ENCODE measurements at places on chromosomes 5 and 9. TPM values are rescaled to one million over a fixed set of nuclear protein-coding genes. Genes with fewer than 3 reads are reported as not detected.

ACOT12 gene
- 3.8 TPM for total RNA-seq

F12 gene
- 3.2 TPM for total RNA-seq

- DNase-seq: no peak
- H3K4me3 ChIP-seq: no peak overlapping the region
- no peaks in the 10 kb centered on the region for H3K27me3 ChIP-seq
- H3K4me1 ChIP-seq: no peaks in the 10 kb centered on the region
- H3K27ac ChIP-seq: no peak overlapping the region
Measured at GRCh38 chr5:16152601-16153568, 26.7 kb downstream of the MARCHF11 start.

DNA sequence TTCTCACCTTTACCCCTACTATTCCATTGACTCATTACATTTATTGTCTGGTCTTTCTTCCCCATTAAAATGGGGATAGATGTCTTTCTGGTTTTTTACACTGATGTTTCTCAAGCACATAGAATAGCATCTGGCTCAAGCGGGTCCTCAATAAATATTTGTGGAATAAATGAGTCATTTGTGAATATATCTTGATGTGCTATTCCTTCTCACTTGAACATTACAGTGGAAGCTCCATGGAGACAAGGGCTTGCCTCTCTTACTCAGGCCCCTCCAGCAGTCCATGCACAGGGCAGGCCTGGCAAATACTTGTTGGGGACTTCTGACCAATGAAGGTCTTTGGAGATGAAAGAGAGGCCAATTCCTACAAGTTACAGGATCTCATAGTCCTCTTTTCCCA lies 151.7 kb upstream of the TAS2R1 start:
- no peak overlapping the region for H3K4me3 ChIP-seq
- H3K27ac ChIP-seq: no peak overlapping the region
- no peaks in the 10 kb centered on the region for H3K36me3 ChIP-seq
- H3K4me1 ChIP-seq: no peaks in the 10 kb centered on the region

DNA sequence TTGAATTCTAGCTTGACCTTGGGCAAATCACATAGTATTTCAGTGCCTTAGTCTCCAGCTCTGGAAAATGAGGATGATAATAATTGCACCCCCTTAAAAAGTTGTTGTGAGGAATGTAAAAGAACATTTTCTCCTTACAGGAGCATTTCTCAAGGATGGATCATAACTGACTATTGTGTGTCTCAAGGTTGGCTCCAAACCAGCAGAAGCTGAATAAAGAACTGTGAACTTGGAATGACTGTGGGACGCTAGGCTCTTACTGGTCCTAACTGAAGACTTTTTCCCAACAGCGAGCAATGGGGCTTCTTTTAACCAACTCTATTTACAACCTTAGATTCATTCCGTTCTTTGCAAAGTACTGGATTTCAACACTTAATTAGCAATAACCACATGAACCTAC lies 26.2 kb upstream of the GLRX start:
- H3K27me3 ChIP-seq: no peaks in the 10 kb centered on the region
- no peak overlapping the region for H3K27ac ChIP-seq
- no peak for DNase-seq
- no peaks in the 10 kb centered on the region for H3K36me3 ChIP-seq
- H3K4me1 ChIP-seq: no peaks in the 10 kb centered on the region

DNA sequence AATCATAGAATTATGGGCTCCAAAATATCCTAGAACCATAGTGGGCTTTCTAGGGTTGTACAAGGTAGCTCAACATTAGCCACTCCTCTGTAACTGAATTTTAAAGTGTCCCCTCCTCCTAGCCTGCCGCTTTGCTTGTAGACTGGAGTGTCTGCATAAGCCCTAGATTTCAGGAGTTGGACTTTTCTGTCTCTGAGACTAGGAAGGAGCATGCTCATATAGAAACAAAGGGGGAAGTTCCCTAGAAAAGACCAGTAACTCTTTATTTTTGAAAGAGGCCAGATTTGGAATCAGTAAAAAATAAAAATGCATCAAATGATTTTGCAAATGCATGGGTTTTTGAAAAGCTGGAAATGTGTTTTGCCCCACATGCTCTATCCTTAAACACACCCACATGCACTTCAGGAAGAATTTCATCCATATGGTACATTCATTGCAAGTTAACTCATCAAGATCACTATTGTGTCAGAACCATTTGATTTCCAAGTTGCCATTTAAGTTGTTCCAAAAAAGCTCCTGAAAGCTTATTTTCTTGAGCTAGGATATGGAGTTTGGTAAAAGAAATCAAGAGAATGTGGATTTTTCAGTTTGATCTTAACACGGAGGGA lies 121.0 kb upstream of the NR3C1 start:
- peaks cover 5% of the 10 kb centered on the region for H3K4me1 ChIP-seq
- H3K4me3 ChIP-seq: no peak overlapping the region
- no peaks in the 10 kb centered on the region for H3K27me3 ChIP-seq
- H3K36me3 ChIP-seq: no peaks in the 10 kb centered on the region
- no peak overlapping the region for H3K27ac ChIP-seq

DNA sequence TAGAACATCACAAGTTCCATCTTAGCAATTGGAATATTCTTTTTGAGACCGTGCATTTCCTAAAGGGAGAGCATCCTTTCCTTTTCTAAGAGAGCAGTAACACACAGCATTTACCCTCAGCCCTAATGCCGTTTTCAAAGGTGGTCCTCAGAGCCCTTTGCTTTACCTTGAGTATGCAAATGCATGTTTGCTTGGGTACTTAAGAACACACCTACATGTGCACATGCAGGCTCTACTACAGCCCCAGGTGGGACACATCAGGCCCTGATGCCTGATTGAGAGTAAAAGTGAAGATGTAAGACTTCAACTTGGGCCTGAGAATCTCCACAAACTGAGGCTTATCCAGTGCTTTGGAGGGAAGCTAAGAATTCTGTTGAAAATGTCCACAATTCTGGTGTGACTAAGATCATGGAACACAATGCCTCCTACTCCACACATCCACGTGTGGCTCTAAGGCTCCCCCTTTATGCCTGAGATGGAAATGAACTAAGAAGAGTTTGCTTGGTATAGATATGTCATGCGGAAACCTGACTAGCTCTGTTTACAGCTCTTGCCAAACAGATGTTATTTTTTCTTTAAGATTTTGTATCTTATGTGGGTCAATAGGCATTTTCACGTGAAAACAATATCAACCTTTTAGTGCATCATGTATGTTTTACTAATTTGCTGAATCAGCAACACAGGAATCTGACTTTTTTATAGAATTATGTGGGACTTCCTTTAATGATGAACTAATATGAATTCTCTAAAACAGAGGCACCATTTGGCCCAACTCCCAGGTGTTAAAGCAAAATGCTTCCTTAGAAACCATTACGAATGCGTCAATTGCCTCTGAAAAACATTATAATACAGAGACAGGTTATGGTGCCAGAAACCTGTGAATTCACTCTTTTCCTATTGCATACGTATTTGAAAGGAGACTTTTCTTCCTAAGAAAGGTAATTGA lies 48.9 kb upstream of the SLC2A8 start:
- peaks cover 21% of the 10 kb centered on the region for H3K36me3 ChIP-seq
- no peaks in the 10 kb centered on the region for H3K4me1 ChIP-seq
- no peaks in the 10 kb centered on the region for H3K27me3 ChIP-seq
- H3K27ac ChIP-seq: no peak overlapping the region
- no peak for DNase-seq

DNA sequence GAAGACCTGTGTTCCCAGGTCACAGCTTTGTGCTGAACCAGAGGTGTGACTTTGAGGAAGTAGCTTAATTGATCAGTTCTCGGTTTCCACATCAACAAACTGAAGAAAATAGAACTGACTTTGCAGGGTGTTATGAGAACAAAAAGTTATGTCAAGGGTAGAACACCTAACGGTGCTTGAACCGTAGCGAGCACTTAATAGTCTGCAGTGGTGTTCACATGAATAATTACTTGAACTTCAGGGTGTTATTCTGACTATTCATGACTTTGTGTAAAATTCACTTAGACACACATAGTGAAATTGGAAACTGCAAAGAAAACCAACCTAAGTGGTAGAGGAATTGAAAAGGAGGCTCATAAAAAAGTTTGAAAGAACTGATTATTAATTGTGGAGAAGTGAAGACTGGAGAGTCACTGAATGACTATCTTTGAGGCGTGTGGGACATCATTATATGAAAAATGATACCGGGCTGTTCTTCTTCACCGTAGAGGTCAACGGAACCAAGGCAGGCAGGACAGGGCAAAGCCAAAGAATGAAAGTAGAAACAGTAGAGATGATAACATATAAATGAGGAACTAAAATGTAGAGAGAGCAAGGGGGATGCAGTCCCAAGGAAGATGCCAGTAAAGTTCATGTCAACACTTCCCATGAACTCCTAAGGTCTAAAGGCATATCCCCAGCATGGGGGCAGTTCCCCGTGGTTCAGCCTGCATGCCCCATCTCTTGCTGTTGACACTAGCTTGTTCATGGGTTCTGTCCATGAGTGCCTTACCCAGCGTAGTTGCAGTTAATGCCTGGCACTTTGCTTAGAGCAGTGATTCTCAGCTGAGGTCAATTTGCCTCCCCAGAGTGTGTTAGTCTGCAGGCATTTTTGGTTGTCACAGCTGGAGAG lies 118.7 kb downstream of the ZNF462 start:
- H3K36me3 ChIP-seq: peaks cover 20% of the 10 kb centered on the region
- H3K4me3 ChIP-seq: no peak overlapping the region
- peaks cover 2% of the 10 kb centered on the region for H3K4me1 ChIP-seq
- DNase-seq: no peak

All from spinal cord (tissue), 10 donors.